ENCODE measurements at places on chromosomes 7 and 10. TPM values are rescaled to one million over a fixed set of nuclear protein-coding genes. Genes with fewer than 3 reads are reported as not detected.

Gene LMOD2
- total RNA-seq: 511 TPM

Gene PTPN20
- 19.3 TPM for total RNA-seq

Gene LRRC18
- total RNA-seq: not detected

Gene AQP1
- total RNA-seq: 236 TPM

GRCh38 chr10:106712988-106713387 lies 451.5 kb downstream of the SORCS1 start:
- DNase-seq: no peak

DNA sequence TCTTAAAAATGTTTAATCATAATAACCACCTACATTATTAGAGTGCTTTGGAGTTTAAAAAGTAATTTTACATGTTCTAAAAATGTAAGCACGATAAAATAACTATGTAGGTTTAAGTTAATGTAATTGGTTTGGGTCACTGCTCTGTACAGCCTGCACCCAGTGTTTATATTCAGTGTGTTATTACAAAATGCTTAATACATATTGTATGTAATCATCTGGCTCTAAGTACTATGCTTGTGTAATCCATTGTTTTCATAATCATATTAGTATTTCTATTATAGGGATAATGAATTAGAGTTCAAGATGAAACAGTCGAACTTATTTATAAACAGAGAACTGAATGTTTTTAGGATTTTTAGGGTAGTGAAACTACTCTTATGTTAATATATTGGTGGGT lies 13.1 kb downstream of the RPA3 start:
- DNase-seq: no peak

- peak; percentile 33 for DNase-seq
Observed at GRCh38 chr7:73976761-73977618, 51.0 kb upstream of the ELN start.

DNA sequence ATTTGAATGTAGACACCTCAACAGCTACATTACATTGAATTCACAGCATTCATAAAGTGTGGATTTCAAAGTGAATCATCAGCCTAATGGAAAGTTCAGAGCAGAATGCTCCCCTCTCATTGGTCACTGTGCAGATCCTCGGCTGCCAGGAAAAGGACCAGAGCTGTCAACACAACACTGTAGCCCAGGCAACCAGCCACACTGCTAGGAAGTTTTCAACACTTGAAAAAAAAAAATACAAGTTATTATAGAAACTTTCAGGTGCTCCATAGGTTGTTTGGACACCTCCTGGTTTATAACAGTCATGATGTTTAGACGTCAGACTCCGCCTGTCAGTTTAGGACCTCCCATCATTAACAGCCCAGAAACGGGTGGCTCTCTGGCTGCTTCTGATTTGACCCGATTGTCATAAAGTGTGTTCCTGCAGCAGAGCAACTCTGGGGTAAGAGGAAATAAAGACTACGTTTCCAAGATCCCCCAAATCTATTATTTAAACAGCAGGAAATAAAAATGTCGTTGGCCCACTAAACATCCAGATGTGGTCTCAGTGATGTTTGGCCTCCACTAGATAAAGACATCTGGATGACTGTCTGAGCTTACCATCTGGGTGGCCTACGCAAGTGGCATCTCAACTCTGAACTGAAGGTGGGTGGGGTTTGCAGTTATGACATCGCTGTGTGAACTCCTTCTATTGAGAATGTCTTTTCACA lies 117.4 kb downstream of the CABCOCO1 start:
- DNase-seq: peak; percentile 47

DNA sequence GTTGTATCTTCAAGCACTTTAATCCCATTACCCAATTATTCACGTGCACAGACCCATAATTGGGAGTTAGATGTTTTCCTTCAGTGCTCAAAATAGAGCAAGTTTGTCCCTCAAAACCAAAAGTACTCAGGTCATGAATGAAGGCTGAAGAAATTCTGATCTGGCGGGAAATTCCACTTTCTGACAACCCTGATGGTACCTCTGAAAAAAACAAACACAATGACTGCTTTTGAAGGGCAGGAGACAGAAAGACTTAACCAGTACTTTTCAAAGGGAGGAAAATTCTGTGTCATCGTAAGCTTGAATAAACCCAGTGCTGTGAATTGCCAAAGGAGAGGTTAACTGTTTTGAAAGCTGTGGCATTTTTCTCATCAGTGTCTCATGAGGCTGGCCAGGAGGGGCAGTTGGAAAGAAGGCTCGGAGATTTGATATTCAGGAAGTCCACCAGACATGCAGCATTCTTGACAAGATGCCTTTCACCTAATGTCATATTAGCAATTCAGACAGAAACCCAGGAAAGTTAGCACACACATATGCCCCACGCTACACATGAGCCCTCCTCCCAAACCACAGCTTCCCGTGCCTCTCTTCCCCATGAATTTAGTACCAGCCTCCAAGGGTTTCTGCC lies 347.0 kb downstream of the KCNMA1 start:
- no peak for DNase-seq

DNA sequence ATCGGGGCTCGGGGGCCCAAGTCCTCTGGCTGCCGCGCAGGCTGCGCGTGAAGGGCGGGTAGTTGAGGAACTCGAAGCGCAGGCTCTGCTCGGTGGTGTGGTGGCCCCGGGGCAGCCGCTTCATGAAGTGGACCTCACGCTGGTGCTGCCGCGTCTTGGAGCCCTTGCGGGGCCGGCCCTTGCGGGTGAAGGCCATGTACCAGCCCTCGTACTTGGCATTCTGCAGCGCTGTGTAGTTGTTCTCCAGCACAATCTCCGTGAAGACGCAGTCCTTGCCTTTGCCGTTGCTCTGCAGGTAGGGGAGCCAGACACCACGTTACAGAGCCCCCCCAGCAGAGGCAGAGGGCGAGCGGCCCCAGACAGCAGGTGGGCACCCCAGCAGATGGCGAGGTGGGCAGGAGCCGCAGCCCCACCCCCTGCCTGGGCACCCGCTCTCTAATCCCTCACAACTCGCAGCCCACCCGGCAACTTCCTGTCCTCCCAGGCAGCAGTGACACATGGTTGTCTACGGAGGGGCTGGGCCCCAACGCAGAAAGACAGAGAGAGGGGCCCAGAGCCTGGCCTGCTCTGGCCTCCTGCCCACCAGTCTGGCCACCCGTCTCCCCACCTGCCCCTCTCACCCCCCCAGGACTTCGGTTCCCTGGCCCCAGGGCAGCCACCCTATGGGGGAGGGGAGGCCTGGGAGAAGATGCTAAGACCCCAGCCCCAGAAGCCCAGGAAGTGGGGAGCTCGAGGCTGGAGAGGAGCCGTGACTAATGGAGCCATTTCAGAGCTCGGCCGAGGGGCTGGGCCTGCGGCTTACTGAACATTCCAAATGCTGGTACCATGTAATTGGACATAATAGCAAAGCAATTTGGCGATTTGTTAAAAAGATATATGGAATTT lies 5.3 kb downstream of the FGF8 start:
- DNase-seq: no peak
